ENCODE measurements at places on chromosomes 1 and 21.

GRCh38 chr1:94953107-94953506 lies 26.2 kb upstream of the CNN3 start:
- no peak for DNase-seq

- DNase-seq, result no peak
These were observed 27.8 kb downstream of the DMAP1 start for GRCh38 chr1:44240802-44241671.

- no peak for DNase-seq
These were observed 37.0 kb downstream of the F3 start for GRCh38 chr1:94504601-94505000.

DNA sequence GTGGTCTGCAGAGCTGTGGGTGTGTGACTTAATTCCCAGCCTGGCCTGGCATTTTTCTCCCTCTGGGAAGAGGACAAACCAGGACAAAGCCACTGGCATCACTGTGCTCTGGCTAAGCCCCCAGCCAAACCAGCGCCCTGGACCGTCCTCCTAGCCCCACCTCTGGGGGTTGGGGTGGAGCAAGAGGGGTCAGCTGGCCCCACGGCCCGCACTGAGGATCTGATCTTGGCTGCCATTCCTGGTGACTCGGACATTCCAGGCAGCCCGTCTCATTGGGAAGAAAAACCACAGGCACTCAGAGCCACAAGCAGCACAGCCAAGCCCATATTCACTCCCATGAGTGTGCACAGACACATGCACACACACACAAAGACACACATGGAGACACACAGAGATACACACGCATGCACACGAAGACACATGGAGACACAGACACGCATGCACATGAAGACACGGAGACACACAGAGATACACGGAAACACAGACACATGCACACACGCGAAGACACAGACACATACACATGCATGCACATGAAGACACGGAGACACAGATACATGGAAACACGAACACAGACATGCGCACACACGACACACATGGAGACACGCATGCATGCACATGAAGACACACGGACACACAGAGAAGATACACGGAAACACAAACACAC lies 2.3 kb upstream of the MXRA8 start:
- DNase-seq, result no peak

DNA sequence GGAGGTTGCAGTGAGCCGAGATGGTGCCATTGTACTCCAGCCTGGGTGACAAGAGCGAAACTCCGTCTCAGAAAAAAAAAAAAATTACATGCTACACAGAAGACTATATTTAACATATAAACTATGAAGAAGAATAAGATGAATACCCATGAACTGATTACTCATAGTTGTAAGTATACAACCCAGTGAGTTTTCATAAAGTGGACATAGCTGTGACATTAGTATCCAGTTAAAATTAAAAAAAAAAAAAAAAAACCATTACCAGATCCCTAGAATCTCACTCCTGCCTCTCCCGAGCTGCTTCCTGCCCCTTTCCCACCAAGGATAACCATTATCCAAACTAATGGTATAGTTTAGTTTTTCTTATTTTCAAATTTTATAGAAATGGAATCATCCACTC lies 37.4 kb downstream of the UBE4B start:
- DNase-seq, result no peak

DNA sequence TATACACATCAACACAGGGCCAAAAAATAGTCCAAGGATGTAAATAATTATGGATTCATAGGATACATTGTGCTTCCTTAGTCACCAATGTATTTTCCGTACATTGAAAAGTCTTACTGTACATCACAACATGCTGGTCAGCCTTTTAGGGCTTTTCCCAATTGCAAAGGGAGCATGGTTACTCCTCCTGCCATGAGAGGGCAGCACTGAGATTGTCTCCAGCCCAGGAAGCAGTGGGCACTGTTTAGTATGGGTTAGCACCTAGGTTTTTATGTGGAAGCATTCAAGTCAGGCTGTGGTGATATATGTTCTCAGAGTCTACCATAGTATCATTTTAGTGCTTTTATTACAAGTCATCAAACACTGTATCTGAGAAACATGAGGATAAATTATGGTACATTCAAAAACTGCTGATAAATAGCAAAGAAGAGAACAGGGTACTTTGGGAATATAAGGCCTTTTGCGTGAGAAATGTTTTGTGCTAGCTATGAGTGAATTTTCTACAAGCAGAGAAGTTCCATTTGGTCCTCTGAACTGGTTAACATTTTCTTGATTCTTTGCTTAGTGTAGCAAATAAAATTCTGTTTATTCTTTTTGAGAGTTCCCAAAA lies 34.0 kb downstream of the ST6GALNAC5 start:
- DNase-seq, result no peak

GRCh38 chr1:89527256-89527655 lies 2.6 kb downstream of the LRRC8B start:
- no peak for DNase-seq

- DNase-seq, result no peak
These were observed 27.2 kb downstream of the CD34 start for GRCh38 chr1:207883660-207884250.

GRCh38 chr1:247530785-247531184 lies 5.5 kb downstream of the OR2C3 start:
- no peak for DNase-seq

GRCh38 chr1:15311880-15312279 lies 64.9 kb downstream of the FHAD1 start:
- DNase-seq, result no peak

- no peak for DNase-seq
These were observed 97.9 kb upstream of the SYT6 start for GRCh38 chr1:114251573-114251939.

DNA sequence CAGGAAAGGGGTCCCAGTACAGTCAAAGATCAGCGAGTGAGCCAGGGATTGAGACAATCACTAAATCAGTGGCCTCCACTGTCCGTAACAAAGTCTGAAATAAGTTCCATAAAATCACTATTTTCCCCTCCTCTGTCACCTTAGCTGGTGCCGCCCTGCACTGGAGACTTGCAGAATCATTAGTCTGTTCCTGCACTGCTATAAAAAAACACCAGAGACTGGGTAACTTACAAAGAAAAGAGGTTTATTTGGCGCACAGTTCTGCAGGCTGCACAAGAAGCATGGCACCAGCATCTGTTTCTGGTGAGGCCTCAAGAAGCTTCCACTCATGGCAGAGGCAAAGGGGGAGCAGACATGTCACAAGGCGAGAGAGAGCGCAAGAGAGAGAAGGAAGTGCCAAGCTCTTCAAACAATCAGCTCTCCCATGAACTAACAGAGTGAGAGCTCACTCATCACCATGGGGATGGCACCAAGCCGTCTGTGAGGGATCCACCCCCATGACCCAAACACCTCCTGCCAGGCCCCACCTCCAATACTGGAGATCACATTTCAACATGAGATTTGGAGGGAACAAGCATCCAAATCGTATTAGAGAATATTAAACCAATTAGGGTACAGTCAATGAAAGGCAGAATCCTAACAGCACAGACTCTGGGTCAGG lies 129.8 kb upstream of the TIAM1 start:
- DNase-seq, result no peak

DNA sequence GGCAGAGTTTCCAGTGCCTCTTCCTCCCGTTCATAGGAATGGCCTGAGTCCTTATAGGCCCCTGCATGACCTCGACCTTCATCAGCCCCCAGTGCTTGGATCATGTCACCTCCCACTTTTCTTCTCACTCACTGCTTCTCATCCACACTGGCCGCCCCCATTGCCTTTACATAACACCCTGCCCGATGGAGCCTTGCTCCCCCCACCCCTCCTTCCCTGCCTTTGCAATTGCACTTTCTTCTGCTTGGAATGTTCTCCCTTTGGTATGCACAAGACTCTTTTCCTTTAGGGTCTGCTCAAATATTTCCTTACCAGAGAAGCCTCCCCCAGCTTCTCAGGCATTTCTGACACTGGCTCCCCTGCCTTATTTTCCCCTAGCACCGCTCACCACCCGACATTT lies 125.2 kb upstream of the KCNJ6 start:
- DNase-seq, result no peak

DNA sequence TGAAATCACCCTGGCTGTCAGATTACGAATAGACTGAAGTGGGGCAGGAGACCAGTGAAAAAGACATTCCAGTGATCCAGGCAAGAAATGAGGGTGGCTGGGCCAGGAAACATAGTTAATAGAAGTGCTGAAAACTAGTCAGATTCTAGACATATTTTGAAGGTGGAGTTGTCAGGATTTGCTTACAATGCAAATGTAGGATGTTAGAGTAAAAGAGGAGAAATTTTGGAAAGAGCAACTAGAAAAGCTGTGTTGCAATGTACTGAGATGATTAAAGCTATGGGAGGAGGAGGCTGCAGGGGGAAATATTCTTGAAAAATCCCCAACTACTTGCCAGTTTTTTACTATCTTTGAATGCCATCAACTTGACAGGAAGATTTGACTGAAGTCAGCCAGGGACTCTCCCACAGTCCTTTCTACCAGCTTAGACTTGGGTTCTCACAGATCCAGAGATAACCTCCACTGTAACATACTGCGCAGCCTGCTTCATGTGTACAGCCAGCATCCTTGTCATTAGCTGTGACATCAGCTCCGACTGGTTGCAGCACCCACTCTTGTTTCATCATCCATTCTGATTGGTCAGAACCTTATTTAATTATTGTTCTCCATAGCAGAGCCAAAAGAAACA lies 109.7 kb downstream of the TSEN15 start:
- DNase-seq, result no peak

DNA sequence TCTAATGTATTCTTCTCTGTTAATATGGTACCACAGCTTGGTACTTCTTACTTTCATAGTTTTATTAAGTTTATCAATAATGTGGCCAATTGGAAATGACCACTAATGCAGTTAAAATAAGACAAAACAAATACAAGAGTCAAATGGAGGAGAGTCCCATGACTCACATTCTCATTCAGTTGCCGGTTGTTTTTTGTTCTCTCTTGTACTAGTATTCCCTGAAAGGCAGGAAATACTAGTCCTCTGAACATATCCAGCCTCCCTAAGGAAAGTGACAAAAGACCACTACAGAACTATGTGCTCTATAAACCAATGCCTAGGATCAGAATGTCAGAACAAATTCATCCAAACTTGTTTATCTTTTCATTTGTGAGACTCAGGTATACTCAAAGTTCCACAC lies 165.2 kb upstream of the SAMSN1 start:
- no peak for DNase-seq

- no peak for DNase-seq
These were observed 16.2 kb downstream of the SRRM1 start for GRCh38 chr1:24659166-24659904.

GRCh38 chr1:178134061-178134460 lies 40.2 kb downstream of the RASAL2 start:
- DNase-seq, result no peak

DNA sequence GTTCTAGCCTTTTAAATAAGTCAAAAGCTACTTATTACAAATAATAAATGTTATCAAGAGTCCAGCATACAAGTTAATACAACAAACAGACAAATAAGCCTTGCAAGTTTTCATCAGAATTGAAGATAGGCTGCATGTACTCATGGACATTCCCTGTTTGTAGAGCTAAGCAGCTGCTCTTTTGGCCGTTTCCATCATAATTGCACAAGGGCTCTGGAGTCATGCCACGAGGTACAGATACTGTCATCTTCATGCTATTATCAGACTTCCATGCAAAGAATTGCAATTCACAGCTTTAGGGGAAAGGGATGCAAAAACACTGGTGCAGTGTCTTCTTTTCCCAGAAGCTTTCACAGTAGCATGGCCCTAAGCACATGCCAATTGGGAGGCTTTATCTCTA lies 52.8 kb upstream of the TBX15 start:
- DNase-seq, result no peak

DNA sequence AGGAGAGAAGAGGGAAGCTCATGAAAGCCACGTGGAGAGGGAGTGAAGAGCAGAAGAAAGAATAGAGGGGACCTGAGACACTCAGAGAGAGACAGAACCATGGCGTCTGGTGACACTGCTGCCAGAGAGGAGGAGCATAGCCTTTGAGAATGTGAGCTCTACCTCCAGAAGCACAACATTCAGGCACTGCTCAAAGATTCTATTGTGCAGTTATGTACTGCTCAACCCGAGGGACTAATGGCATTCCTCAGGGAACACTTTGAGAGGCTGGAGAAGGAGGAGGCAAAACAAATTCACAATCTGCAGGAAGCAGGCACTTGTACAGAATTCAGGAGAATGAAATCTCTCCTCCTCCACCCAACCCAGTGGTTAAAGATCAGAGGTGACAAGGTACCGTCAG lies 45.1 kb downstream of the BTBD8 start:
- DNase-seq, result no peak

GRCh38 chr21:45017039-45017960 lies 57.1 kb upstream of the ADARB1 start:
- DNase-seq, result no peak

DNA sequence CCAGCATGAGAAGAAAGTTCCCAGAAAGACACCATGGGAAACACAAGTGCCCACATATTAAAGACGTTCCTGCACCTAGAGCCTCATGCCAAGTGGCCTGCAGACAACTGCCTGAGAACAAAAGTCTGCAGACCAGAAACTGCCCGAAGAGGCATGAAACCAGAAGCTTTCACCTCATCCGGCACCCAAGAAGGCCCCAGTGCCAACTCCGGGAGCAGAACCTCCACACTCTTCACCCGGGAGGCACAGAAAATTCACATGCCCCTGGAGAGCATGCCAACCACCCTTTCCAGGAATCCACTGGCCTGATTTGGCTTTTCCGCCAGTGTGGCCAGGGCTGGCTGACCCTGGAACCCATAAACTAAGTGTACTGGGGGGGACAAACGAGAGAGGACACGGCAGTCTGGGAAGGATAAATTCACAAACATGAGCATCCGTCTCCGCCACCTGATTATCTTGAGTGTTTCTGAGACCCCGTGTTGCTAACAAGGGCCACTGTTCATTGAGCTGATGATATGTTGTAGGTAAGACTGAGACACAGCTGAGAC lies 6.8 kb downstream of the TFF2 start:
- no peak for DNase-seq

DNA sequence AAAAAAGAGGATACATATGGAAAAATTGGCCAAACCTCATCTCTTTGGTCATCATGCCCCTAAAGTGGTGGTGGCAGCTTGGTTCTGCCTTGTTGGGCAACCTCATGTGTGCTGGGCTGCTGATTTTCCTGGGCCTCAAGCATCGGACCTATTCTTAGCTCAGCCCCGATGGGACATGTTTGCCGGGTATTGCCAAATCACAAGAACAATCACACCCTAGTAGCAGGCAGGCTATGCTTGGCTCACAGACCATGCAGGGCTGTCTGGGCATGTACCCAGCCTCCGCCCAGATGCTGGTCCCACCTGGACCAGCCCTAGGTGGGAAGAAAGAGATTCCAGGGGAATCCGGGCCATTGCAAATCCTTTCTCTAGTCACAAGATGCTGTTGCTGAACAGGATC lies 189.4 kb upstream of the FGGY start:
- DNase-seq, result no peak

- no peak for DNase-seq
These were observed 14.3 kb downstream of the PTAFR start for GRCh38 chr1:28162151-28162550.

DNA sequence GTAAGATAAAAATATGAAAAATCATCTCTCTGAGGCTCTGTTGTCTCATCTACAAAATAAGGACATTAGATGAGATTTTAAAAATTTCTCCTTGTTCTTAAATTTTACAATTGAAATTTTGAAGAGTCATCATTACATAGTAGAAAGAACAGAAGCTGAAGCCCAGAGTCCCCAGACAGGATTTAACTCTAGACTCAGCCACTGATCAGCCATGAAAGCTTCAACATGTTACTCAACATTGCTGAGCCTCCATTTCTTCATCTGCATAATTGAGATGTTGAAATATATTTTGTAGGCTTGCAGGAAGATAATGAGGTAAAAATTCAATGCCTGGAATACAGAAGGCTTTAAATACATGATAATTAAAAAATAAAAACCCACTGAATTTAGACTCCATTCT lies 633.3 kb downstream of the LMO4 start:
- no peak for DNase-seq

GRCh38 chr1:236700903-236701302 lies 14.6 kb downstream of the ACTN2 start:
- no peak for DNase-seq

Measured in DMS79 (cell line).